Right ventricle myocardium inferior (tissue), 1 donor: ENCODE measurements at places on chromosomes 6 and 20. TPM values are rescaled to one million over a fixed set of nuclear protein-coding genes. Genes with fewer than 3 reads are reported as not detected.

DNA sequence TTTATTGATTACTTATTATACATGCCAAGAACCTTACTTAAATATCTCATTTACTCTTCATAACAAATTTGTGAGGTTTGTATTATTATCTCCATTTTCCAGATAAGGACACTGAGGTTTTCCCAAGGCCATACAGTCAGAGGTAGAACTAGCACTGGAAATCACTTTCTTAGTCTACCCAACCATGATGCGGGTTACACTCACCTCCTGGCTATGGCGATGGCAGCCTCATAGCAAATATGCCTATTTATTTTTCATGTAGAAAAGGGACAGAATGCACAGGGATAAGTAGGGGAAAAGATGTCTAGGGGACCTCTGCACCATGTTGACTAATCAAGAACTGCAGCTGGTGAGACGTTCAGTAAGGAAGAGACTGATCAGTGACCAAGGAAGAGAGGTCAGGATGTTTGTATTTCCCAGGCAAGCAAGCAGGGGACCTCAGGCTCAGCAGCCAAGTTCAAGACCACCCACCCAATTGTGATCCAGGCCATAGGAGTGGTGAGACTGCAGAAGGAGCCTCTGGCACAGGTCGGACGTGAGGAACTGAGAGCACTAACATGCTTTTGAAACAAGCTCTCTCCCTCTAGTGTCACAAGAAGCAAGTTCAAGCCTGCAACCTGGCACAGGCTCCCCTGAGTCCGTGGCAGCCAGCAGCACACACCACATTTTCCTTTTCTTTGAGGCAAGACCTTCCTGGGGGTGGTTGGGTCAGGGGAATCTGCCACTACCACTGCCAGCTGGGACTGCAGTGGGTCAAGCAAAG lies 97.8 kb downstream of the GMPR start:
- no peak for DNase-seq

- peak; percentile 97 for DNase-seq
Measured at GRCh38 chr6:20403070-20403765, 1.5 kb downstream of the E2F3 start.

- no peak for DNase-seq
Measured at GRCh38 chr6:144758602-144759001, 473.5 kb downstream of the UTRN start.

ADGB gene
- not detected for total RNA-seq

DNA sequence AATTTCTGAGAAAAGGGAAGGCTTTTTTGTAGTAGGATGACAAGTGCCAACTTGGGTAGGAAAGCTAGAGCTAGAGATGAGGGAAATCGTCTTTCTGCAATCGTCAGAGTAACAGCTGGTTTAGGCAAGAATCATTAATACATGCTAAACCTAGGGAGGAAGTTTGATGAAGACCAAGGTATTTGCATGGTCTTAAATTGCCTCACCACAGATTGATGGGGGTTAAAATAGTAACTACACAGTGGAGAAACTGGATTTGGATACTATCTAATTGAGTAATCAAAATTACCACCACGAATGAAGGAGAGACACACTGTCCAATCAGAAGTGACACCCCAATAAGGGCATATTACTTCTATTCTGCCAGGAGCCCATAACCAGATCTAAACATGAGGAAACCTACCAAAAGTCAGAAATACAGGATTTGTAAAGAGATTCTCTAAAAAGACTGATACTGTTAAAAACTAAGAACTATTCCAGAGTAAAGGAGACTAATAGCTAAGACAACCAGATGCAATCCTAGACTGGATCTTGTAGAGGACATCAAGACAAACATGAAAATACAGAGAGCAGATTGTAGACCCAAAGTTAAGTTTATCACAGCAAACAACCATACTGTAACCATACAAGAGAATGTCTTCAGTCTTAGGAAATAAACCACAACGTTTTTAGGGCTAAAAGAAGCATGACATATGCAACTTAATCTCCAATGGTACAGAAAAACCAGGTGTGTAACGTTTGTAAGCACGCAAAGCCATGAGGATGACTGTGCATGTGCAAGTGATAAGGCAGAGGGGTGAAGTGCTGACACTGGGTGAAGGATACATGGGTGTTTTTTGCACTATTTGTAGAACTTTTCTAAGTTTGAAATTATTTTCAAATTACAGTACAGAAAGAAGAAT lies 21.8 kb downstream of the SNX5 start:
- no peak for DNase-seq

- no peak for DNase-seq
Measured at GRCh38 chr6:13463941-13464340, 23.5 kb downstream of the GFOD1 start.

BMP2 gene
- 2.3 TPM for total RNA-seq

PRSS16 gene
- total RNA-seq = 0.16 TPM

GRCh38 chr6:43689421-43689820 lies 1.8 kb upstream of the MRPS18A start:
- no peak for DNase-seq
